ENCODE measurements at places on chromosomes 12 and 14.

DNA sequence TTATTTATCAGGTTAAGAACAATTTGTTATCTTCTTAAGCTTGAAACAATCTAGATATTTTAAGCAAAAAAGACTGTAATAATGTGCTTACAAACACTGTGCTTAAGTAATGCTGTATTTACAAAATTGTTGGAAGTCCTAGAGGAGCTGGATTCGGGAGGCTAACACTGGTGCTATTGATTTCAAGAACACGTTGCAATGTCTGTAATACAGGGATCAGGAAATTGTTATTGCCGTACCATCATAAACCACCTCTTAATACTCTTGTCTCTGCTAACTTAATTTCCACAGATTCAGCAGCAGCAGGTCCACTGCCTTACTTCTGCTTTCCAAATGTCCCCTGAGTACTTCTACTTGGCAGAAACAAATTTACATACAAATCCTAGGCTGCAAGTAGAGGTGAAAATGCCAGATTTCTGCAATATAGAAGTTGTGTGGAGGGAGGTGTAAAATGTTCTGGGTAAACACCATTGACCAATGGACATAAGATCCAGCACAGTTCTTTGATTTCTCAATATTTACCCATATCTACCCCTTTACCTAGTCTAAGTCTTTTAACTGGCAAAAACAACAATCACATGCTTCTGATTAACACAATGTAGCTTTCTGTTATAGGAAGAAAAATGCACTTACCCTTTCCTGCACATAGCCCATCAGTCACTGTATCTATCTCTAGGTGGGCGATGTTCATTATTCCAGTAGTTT is 663.4 kb downstream of the TMTC2 start:
- DNase-seq, result no peak

- no peak for DNase-seq
These were observed 21.0 kb downstream of the TMTC1 start for GRCh38 chr12:29762637-29763300.

DNA sequence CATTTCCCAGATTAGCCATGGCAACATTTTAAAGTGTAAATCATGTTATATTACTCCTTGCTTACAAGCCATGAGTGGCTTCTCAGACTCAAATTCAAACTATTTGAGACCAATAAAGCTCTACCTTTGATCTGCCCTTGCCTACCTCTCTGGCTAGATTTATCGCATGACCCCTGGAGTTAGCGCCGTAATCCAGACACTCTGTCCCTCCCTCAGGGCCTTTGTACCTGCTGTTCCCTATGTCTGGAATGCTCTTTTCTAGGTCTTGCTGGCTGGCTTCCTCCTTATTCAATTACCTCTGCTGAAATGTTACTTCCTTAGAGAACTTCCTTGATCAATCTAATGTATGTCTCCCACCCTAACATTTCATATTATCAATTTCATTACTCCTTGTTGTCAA is 16.3 kb downstream of the SIX4 start:
- DNase-seq, result no peak

- DNase-seq, result no peak
These were observed 1.0 kb downstream of the SH2B3 start for GRCh38 chr12:111406474-111407376.

DNA sequence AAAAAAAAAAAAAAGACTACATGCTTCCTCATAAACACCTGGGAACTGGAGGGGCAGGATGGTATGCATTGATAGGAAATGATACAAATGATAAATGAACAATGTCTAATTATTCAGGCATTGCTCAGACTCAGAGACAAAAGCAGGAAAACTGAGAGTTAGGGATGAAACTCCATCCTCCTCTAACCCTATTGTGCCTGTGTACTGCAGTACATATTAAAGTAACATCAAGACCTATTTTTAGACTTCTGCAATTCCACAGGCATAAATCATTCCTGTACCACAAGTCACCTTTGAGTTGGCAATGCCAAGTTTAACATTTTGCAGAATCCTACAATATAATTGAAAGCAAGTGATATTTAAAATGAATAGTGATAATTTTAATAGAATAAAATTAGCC is 156.5 kb upstream of the USP15 start:
- DNase-seq, result no peak
